ENCODE measurements at places on chromosomes 5 and 9.
A peak's percentile ranks its signal among the peaks of the same experiment; 100 is the strongest.

- no peak for DNase-seq
These were observed 9.1 kb downstream of the CHMP5 start for GRCh38 chr9:33273972-33274328.

DNA sequence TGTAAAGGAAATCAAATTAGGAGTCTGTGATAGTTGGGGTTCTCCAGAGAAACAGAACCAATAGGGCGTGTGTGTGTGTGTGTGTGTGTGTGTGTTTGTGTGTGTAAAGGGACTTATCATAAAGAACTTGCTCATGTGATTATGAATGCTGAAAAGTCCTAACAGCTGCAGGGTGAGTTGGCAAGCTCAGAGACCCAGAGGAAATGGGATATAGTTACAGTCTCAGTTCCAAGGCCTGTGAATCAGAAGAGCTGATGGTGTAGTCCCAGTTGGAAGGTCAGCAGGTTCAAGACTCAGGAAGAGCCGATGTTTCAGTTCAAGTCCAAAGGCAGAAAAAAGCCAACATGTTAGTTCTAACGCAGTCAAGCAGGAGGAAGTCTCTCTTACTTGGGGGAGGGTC lies 214.2 kb downstream of the ELAVL2 start:
- no peak for DNase-seq

GRCh38 chr5:142958944-142959682 lies 188.9 kb downstream of the ARHGAP26 start:
- no peak for DNase-seq

DNA sequence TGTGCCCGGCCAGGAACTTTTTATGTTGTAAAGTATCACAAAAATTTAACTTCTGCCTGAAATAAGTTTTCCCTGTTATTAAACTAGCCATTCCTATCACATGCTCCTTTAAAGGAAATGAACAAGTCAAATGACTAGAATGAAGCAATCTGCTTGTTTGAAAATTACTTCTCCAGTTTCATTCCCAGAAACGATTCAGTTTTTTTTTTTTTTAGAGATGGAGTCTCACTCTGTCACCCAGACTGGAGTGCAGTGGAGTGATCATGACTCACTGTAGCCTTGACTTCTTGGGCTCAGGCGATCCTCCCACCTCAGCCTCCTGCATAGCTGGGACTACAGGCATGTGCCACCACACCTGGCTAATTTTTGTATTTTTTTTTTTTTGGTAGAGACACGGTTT lies 13.3 kb upstream of the GNG10 start:
- DNase-seq = no peak

GRCh38 chr5:131186561-131187256 lies 16.0 kb downstream of the LYRM7 start:
- DNase-seq = no peak

- no peak for DNase-seq
These were observed 1070.2 kb upstream of the ACO1 start for GRCh38 chr9:31314241-31314640.

DNA sequence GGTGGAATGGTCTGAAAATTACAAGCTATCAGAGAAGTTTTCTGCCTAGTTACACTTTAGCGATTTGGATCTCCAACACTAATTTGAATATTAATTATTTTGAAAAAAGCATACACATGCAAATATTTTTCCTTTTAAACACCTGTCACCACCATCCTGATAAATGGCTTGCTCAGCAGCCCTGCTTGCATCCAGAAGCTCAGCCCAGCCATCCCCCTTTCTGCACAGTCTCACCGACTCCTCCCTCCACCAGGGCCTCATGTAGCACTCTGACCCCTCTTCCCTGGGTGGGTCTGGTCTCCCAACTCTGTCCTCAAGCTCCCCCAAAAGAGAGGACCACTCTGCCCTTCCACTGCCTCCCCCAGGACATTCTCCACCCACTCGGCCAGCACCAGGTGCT lies 70.0 kb downstream of the C5orf15 start:
- DNase-seq = no peak

DNA sequence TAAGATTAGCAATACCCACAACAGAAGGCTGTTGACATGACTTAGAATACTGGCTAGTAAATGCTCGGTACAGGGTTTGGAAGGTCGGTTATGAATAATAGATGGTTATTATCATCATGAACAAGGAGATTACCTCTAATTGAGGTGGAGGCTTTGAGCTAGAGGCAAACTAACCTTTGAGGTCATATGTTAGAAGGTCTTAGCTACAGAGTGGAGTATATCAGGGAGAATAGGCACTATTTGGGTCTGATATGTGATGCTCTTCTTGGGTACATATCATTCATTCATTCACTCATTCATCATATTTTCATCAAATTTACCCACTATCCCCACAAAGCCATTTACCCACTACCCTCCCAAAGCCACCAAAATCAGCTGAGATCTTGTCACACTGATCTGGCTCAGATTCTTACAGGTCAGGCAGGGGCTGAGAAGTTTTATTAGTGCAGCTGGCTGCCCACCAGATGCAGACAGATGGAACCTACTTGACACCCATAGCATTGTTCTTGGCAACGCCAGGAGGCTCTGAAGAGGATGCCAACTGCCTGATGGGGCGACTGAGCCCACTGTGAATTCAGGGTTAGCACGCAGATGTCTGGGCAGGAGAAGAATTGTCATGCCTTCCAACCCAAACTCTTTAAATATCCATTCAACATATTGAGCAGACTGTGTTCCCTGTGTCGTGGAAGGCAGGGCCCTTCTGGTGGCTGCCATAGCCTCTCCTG lies 90.2 kb upstream of the SH3PXD2B start:
- DNase-seq = no peak

GRCh38 chr9:99361817-99362216 lies 139.7 kb downstream of the SEC61B start:
- no peak for DNase-seq

- peak; percentile 66 for DNase-seq
These were observed 17.3 kb upstream of the ODF2 start for GRCh38 chr9:128438343-128439109.

DNA sequence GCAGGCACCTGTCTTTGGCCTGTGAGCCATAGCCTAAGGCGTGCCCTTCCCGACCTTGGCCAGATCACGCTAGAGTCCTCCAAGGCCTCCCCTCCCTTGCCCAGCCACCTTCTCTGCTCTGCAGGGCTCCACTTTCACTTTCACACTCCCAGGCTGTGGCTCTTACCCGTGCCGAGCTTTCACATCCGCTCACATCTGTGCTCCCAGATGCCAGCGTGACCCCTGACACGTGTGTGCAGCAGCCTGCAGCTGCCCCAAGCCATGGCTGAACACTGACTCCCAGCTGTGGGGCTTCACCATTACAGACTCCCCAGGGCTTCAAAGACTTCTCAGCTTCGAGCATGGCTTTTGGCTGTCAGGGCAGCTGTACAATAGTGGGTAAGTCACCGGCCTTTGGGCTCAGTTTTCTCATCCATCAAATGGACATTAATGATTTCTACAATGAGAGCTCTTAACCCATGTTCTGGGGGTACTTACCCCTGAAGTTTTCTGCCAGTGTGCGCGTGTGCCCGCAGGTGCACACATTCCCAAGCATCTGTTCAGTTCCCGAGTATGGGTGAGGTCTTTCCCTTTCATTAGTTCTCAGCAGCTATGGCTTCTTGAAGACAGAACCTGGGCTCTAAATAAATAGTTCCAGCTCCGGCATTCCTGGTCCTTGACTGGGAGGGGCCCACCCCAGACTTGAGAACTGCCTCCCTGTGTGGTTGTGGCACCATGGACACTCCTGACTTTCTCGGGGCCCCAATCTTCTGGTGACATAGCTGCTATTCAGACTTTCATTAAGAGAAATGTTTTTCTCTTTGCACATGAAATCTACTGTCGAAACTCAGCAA lies 118.6 kb downstream of the RGS3 start:
- DNase-seq = peak; percentile 65

DNA sequence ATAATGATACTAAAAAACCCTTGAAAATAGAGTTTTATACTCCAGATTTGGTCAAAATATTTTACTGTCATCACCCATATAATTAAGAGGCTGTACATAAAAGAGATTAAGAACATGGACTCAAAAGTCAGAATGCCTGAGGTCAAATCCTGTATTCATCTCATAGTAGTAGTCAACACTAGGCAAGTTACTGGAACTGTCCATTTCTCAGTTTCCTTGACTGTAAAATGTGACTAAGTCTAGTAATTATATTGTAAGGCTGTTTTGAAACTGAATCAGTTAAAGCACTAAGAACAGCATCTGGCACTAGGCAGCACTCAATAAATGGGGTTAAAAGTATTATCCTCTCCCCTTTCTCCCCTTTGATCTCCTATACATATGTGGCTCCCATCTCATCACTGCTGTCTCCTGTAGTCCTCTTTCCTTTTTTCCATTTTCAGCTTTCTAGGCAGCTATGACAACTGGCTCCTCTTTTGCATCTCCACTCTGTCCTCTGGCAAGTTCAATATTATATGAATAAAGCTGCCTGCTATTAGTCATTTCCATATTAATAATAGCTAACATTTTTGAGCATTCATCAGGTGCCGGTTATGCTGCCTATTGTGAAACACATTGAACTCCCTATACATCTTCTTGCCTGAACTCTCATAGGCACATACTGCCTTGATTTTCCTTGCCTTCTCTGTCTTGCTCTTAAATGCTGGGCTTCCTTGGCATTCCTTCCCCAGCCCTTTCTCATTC lies 185.8 kb upstream of the NREP start:
- no peak for DNase-seq

DNA sequence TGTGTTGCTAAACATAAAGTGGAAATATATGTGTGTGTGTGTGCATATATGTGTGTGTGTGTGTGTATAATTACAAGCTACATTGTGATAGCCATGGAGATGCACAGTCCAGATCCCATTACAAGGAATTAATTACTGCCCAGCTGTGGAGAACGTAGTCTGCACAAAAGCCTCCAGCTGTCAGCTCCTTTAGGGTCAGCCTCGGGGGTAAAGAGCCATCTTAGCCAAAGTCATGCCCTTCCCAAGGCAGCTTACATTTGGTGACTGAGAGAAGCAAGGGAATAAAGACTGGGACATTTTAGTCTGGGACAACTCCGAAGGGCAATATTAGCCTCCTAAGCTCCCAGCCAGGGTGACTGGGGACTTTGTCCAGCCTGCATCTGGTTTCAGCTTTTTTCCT lies 21.9 kb upstream of the FOCAD start:
- DNase-seq = no peak

DNA sequence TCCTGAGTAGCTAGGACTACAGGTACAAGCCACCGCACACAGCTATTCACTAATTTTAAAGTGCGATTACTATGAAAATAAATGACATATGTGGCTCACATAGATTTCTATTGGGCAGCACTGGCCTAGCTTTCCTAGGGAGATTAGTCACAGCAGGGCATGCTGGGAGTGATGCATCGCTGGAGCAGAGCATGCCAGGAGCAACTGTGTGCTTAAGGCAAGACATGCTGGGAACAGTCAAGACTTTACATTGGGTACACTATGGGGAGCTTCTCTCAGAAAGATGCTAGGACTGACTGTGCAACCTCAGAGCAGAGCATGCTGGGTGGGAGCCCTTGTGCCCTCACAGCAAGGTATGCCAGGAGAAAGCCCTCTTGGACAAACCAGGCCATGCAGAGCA lies 9.3 kb downstream of the ST6GALNAC6 start:
- DNase-seq = no peak

DNA sequence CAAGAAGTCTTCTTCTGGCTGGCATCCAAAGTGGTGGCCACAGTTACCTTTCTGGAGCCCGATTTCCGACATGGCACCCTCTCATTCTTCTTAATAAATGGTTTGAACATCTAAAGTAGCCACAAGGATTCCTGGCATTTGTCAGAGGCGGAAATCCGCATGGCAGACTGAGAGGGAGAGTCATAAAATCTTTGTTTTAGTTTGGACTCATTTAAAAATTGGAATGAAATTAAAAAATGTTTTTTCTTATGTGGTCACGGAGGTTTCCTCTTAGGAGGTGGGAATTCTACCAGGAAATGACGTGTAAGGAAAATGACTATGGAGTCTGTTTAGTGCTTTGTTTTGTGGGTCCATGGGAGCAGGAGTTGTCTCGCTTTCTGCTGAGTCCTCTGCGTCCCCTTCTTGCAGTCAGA lies 133.0 kb upstream of the PTCH1 start:
- no peak for DNase-seq

GRCh38 chr9:32571969-32572899 lies 725 bp downstream of the NDUFB6 start:
- DNase-seq = peak; percentile 38

DNA sequence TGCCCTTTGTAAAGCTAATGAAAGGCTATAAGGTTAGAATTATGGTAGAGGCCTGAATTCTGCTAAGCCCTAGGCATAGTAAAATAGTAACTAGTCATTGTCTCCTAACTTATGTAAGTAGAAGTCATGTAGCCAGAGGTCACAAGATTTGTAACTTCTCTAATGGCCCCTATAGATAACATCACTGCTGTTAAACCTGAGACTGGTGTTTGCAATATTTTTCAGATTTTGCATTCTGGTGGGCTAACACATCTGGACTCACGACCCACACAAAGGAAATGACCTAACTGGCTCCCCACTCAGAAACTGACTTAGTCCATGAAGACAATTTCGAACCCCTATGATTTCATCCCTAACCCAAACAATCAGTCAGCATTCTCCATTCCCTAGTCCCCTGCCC lies 37.2 kb upstream of the TTC39B start:
- DNase-seq = no peak

GRCh38 chr5:43627028-43627427 lies 24.0 kb downstream of the NNT start:
- no peak for DNase-seq

DNA sequence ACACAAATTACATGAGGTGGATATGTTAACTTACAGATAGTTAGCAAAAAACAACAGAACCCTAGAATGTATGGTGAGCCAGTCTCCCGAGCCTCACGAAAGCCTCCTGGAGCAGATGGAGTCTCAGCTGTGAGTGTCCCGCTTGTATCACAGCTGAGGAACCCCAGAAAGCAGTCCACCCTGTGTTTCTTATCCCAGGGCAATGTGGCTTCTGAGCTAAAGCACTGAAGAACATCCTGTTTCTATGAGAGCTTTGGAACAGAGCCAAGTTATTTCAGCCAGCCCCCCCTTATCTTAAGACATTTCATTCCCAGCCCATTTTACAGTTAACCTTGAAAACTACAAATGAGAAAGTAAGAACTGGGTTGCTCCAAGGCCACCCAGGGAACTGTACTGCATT lies 1220.9 kb upstream of the CDH6 start:
- no peak for DNase-seq

- no peak for DNase-seq
These were observed 27.9 kb upstream of the FBXL7 start for GRCh38 chr5:15472116-15472515.

DNA sequence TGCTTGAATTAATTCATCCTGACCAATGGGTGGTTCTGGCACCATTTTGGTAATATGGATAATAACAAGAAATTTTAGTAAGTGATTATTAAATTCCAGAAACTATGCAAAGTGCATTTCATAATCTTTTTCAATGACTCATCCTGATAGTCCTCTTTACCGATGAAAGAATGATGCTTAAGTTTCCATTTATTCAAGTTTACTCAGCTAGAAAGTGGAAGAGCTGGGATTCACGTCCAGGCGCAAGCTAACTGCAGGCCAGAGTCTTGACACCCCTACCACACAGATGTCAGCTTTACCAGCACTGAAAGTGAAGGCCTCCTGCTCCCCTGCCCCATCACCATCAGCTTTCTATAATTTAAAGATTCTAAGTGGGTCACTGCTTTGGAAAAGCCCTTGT lies 493.5 kb upstream of the WWC1 start:
- no peak for DNase-seq

- DNase-seq = no peak
These were observed 9.0 kb downstream of the FUBP3 start for GRCh38 chr9:130588416-130588815.

Data from activated CD4-positive, CD25-positive, alpha-beta regulatory T cell (primary cell).